ENCODE measurements at places on chromosomes 6 and 20. TPM values are rescaled to one million over a fixed set of nuclear protein-coding genes. Genes with fewer than 3 reads are reported as not detected.

DNA sequence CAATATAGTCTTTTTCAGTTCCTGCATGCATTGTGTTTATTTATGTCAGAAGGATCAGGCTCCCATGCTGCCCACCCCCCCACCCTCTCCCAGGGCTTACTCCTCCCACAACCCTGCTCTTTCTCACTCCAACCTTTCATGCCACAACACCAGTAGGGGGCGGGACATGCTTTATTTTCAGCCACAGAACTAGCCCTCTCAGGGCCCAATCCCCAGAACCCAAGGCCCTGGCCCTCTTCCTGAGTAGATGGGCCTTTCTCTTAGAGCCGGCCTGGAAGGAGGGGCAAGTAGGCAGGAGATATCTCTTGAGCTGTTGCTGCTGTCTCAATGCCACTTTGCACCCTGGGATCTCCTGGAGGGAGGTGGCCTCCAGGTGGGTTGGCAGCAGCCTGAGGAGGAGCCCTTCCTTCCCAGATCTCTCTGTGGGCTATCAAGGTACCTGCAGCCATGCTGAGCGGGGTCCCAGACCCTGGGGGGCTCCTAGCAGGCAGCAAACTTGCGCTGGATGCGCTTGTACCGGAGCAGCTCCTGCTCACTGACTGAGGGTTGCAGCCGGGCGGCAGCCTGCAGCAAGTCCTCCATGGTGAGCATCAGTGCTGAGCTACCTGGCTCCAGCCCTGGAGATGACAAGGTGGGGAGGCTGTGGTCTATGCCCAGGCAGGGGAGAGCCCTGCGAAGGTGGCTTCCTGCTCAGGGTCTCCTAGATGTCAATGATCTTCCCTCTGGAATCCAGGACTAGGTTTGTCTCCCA, 3.5 kb downstream of the GNMT start:
- DNase-seq, result no peak

Gene PHACTR3
- 0.33 TPM for total RNA-seq

Gene TFAP2C
- 66.9 TPM for total RNA-seq

DNA sequence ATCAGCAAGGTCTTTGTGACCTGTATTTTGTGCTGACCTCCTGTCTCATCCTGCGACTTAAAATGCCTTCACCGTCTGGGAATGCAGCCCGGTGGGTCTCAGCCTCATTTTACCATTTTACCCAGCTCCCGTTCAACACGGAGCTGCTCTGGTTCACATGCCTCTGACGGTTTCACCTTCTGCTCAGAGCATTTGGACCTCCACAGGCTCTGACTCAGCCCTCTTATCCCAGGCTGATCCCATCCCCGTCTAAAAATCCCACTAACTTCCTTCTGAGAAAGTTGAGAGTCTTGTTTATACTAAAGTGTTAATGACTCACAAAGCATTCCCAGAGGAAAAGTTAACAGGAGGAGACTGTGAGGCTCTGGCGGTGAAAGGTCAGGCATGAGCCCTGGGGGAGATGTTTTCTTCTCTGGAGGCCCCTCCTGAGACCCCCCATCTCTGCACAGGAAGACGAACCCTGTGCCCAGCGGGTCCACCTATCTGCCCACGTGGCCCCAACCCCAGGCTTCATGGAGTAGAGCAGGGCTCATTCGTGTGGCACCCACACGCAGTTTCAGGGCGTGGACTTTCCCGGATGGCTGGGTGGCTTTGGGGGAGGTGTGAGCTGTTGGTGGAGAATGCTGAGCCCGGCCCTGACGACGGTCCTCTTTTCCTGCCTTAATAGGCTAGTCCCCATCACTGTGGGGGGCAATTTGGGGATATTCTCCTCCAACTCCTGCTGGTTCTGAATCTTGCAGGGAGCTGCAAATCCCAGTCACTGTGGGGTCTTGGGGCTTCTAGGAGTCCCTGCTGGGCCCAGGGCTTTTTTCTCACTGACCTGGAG, 3.3 kb upstream of the BIRC7 start:
- no peak for DNase-seq

DNA sequence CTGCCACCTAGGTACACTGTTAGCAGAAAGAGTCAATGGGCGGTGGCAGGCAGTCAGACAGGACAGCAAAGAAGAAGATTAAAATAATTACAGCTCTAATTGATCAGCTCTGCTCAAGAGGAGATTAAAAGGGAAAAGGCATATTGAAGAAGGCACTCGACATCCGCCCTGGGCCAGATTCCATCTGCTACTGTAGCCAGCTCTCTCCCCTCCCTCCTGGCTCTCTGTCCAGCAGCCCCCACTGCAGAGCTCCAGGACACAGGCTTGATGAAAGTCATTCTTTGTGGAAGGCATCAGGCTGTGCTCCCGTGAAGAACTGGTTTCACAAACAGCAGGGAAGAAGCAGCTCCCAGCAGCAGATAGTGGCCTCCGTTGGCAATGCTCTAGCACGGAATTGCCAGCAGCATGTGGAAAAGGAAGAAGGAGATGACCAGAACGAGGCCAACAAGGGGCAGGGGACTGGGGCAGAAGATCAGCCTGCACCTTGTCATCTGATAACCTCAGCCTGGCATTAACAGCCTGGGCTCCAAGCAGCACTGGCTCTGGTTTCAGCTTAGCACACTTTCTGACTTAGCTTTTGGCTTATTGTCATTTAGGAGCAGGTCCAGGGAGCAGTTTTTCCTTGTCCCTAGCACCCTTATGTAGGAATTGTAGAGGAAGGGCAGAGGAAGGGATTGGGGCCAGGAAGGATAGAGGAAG, 465.9 kb downstream of the KIF16B start:
- DNase-seq, result no peak

Gene RFX6
- total RNA-seq, result 1.8 TPM

Gene BNIP5
- not detected for total RNA-seq

Gene SLC22A7
- not detected for total RNA-seq

GRCh38 chr6:158815907-158816306, 3.3 kb downstream of the EZR start:
- no peak for DNase-seq

DNA sequence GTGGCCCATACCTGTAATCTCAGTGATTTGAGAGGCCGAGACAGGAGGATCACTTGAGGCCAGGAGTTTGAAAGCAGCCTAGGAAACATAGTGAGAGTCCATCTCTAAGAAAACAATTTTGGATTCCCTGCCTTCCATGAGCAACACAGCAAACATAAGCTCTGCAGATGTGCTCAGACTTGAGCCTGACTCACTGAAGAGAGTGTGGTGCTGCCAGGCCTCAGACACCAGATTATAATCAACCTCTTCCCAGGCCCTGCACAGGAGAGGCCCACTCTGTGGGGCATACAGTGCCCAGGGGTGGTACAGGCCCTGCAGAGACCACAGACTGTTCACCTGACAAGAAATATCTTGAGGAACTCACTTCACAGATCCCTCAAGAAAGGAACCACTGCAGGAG, 19.9 kb downstream of the HLA-DPB1 start:
- no peak for DNase-seq

Gene GPR6
- total RNA-seq, result not detected

Gene FAM83C
- total RNA-seq, result 0.15 TPM
